ENCODE measurements at places on chromosomes 12 and 14.

- no peak for DNase-seq
Observed at GRCh38 chr12:108722992-108723766, 8.1 kb downstream of the CORO1C start.

DNA sequence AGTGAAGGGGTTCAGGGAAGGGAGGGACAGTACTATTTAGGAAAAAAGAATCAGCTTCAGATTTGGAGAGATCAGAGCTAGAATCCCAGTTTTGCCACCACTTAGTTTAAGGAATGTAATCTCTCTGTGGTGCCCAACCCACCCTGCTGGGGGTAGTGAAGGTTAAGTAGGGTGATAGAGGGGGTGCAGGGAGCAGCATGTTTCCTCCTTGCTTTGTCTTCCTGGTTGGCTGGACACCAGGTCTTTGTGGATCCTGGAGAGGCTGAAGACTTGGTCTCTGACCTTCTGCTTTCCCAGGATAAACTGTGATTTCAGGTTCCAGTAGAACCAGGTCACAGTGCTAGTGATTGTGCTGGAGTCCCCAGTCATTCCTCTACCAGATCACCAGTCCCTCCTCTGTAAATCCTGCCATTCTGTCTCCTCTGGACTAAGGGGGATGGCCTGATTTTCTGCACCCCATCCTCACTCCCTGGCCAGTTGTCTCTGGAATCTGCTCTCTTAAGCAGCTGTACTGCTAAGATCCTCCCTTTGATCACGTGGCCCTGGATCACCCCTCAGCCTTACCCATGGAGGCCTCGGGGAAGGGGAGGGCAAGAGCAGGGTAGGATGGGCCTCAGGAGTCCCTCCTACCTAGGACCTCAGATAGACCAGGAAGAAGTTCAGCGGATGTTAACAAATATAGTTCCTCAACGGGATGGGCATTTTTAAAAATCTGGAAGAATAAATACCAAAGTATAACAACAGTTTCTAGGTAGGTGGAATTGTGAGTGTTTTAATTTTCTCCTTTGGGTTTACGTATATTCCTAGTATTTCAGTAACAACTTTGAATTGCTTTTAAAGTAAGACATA, 3.1 kb downstream of the MAP3K12 start:
- no peak for DNase-seq

- DNase-seq, result no peak
Observed at GRCh38 chr12:5390174-5390799, 41.6 kb upstream of the NTF3 start.

DNA sequence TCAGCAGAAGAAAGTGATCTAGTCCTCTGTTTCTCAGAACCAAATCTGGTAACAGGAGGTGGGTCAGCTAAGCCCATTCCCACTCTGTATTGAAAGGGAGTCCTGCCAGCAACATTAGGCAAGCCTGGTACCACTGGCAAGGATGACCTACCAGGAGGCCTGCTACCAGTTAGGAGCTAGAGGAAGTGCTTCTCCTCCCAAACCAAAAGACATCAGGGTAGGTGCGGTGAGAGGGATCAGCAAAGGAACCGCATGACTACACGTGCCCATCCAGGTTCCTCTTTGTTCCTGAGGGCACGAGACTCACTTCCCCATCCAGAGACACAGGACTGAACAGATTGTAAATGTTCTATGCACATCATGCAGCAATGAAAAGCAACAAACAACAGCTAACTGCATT, 2.8 kb downstream of the KLRC4 start:
- no peak for DNase-seq

DNA sequence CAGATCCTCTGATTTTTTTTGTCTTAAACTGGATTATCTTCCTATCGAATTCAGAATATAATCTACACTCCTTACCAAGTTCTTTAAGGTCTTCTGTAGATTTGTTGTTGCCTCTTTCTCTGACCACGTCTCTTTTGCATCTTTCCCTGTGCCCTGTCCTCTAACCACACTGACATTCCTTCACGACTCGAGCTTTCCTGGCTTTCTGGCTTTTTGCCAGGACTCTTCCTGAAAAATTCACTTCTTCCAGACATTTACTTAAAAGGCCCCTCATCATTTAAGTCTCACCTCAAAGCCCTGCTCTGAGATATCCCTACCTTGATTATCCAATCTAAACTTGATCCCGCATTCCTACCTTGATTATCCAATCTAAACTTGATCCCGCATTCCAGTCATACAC, 422.3 kb upstream of the DCN start:
- no peak for DNase-seq

GRCh38 chr12:15534322-15534721, 212.0 kb downstream of the PTPRO start:
- no peak for DNase-seq

- DNase-seq, result no peak
Observed at GRCh38 chr12:50936821-50937530, 15.4 kb upstream of the HIGD1C start.

DNA sequence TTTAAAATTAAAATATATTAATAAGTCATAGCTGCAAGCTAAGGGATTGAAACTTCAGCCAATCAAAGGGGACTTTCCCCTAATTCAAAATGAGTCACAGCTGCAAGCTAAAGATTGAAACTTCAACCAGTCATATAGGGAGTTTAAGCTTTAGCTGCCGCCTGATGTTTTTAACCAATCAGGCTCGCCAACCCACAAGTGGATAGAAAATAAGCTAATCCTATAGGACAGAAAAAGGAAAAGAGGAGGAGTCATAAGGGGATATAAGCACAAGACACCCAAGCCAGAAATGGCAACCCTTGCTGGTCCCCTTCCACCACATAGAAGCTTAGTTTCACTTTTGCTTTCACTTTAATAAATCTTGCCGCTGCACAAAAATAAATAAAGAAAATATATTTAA, 1154.6 kb downstream of the GALC start:
- no peak for DNase-seq

- no peak for DNase-seq
Observed at GRCh38 chr12:96522690-96523089, 33.3 kb downstream of the CFAP54 start.

- DNase-seq, result no peak
Observed at GRCh38 chr12:118465706-118466105, 89.4 kb downstream of the SUDS3 start.

DNA sequence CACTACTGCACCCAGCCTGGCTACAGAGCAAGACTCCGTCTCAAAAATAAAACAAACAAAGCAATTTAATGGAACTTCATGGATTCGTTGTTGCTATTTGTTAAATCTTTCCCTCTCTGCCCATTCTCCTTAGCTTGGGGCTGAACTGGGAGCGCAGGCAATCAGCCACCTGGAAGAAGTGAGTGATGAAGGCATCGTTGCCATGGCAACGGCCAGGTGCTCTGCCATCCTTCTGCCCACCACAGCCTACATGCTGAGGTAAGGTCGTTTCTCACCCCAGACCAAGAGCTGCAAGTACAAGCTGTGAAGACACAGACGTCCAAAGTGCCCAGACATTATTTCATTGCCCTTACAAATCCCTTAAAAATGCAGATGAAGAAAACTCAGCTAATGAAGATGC, 19.1 kb downstream of the AMDHD1 start:
- DNase-seq, result no peak

- DNase-seq, result no peak
Observed at GRCh38 chr12:47350062-47350408, 270.3 kb upstream of the AMIGO2 start.

DNA sequence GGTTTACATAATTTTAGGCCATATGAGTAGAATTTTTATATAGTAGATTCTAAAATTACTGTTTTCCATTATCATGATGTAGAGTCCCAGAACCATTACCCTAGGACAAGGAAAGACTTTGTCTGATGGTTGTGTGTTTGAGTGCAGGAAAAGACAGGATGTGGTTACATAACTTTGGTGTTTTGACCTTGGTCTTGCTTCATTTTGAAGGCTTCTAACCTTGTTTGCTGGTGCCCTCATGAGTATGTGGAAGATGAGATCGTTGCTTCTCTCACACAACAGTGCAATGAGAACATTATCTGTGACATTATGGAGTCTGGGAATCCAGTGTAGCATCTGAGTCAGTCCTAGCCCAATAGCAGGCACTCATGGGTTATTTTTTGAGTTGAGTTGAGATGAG, 106.2 kb downstream of the IGF1 start:
- DNase-seq, result no peak

DNA sequence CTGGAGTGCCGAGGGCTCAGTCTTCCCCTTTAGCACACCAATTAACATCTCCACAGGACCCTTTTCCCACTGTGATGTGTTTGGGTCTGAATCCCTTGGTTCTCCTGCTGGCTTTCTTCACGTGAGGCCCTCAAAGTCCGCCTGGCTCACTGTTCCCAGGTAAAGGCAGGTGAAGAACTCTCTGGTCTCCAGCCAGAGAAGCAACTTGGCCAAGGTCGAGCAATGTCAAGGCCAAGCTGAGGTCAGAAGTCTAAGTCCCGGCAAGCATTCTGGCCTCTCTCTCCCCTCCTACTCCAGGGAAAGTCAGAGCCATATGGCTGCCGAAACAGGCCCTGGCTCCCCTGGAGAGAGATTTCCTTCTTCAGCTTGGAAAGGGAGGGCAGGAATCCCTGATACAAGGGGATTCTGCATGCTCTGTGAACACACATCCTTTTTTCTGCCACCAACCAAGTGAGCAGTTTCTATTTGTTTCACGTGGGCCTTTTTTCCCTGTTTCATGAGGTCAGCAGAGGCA, 61.4 kb upstream of the ESRRB start:
- no peak for DNase-seq

DNA sequence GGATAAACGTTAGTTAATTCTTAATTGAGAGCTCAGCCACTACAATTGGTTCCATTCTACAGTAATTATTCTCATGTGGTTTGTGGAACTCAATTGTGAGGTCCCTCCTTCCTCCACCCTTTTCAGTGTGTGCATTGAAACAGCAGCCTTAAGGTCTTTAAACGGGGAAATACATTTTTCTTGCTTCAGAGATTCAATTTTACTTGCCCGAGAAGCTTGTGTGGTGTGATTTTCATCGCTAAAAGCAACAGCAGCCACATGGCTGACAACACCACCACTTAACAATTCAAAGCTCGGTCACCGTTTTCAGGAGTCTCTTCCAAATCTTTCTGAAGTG, 733 bp upstream of the PPFIBP1 start:
- no peak for DNase-seq

GRCh38 chr14:65042296-65042695, 55.6 kb downstream of the FNTB start:
- no peak for DNase-seq

GRCh38 chr12:47991106-47992061, 12.9 kb downstream of the COL2A1 start:
- DNase-seq, result no peak

GRCh38 chr14:77580964-77581505, 35.4 kb downstream of the SPTLC2 start:
- DNase-seq, result no peak

GRCh38 chr14:42556551-42556950, 949.9 kb downstream of the LRFN5 start:
- DNase-seq, result no peak

- DNase-seq, result no peak
Observed at GRCh38 chr14:61328626-61329262, 7.4 kb downstream of the PRKCH start.

DNA sequence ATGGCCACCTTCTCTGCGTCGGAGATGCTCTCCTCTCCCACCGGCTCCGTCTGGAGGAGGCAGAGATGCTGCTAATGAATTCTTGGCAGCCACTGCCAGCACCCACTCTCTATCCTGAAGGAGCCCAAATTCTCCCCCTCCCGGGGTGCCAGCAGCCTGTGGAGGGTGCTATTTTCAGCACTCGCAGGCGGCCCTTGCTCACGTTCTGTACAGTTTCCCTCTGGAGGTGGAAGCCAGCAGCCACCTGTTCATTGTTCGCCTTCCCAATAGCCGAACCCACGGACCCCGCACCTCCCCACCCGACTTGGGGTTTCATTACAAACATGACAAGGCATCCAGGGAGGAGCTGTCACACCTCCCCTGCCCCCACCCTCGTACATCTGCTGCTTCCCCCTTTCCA, 27.8 kb downstream of the SNRNP35 start:
- no peak for DNase-seq

DNA sequence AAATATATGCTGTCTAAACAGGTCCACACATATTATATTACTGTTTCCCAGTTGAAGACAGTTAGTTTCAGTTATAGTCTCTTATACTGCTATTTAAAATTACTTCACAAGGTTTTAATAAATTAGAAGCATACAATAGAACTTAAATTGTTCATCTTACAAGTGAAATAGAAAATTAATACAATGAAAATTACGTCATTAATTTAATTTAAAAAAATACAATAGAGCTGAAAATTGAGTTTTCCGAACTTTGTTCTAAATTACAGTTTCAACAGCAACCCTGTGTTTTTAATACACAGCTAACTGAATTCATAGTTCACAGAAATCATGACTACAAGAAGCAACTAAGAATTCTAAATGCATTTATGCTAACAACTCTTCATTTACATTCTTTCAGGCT, 525.7 kb upstream of the FOXG1 start:
- DNase-seq, result no peak

- DNase-seq, result no peak
Observed at GRCh38 chr14:72513965-72514659, 379.8 kb downstream of the DPF3 start.

DNA sequence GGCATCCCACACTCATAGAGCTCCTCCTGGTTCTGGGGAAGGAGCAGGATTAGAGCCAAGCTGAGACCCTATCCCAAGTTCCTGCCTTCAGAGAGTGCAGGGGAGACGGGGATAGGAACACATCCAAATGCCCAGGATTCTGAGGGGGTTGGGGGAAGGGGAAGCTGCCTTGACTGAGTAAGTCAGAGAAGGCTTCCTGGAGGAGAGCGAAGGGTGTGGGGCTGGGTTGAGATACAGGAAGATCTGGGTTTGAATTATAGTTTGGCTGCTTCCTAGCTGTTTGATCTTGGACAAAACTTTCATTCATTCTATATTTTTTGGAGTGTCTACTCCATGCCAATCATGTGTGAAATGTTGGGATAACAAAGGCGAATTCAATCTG, 8.0 kb upstream of the AQP2 start:
- DNase-seq, result no peak

DNA sequence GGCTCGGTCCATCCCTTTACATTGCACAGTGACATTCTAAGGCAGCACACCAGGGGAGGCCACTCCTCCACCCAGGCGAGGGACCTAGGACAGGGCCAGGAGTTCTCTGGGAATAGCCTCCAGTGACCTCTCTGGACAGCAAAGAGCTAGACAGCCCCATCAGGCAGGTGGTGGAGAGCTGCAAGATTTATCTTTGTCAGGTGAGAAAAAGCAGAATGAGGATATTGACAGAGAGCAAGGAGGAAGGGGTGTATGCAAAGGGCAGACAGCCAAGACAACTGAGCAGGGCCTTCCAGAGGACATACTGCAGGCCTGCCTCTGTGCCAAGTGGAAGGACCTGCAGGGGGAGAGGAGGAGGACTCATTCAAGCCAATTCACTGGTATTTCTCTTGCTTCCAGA, 112.4 kb upstream of the MAX start:
- no peak for DNase-seq

GRCh38 chr12:646442-647384, 16.5 kb downstream of the NINJ2 start:
- no peak for DNase-seq

- DNase-seq, result no peak
Observed at GRCh38 chr14:79542121-79542520, 669.2 kb downstream of the DIO2 start.

GRCh38 chr14:21694425-21694824, 20.8 kb upstream of the OR4E1 start:
- no peak for DNase-seq

Data from NK-92 treated with Interleukin-12 subunit alpha and Interleukin-12 subunit beta, amount 100 ng/mL, for 24 hours (cell line).